ENCODE measurements at places on chromosomes 6 and 20.

GRCh38 chr6:2102316-2102883 is 143.0 kb downstream of the GMDS start:
- no peak for DNase-seq

- DNase-seq: no peak
Measured at GRCh38 chr6:131172222-131172621, 37.0 kb downstream of the AKAP7 start.

DNA sequence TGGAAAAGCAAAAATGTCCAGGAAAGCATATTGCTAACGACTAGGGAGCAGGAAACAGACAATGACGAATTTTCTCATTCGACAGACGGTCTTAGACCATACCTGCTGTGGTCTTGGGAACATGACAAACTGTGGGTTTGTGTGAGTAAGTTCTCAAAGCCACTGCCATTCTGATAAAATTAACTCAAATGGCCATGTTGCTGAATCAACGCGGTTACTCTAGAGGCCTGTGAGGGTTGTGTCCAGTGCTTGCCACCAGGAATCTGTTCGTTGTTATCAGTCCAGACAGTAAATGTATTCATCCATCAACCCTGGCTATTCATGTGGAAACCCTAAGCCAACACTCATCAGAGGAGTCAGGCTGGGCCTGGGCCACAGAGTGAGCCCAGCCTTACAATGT is 124.3 kb downstream of the MYLK4 start:
- DNase-seq: no peak

DNA sequence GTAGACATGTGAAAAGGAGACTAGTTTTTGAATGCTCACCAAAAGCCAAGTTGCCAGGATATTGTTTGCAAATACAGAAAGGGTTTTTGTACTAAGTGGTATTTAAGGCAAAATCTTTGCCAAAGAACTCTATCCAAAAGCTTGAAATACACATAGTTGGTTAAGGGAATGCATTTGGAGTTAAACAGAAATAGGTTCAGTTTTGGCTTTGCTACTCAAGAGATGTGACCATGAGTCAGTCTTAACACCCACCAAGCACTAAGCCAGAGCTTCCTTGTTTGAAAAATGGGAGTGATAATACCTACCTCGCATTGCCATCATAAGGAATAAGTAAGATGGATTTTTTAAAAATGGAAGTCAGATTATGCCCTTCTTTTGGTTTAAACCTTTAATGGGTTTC is 191.7 kb upstream of the LAMP5 start:
- DNase-seq: no peak

- no peak for DNase-seq
Measured at GRCh38 chr20:48595495-48596333, 232.1 kb downstream of the PREX1 start.

GRCh38 chr6:119241111-119241465 is 108.5 kb downstream of the MAN1A1 start:
- no peak for DNase-seq

DNA sequence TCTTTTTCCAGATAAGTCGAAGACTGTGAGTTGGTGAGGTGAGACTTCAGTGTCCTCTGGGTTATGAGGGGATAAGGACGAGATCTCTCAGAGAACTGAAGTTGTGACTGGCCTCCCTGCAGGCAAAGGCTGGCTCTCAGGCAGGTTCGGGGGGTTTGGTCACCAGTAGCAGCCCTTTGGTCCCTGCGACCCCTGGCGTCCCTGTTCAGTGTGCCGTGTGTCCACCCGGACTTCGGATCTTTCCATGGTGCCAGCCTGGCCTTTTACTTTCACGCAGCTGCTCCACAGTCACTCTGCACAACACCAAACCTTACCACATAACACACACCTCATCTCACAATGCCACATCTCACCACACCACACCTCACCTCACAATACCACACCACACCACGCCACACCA is 131.9 kb downstream of the ERMARD start:
- DNase-seq: no peak

DNA sequence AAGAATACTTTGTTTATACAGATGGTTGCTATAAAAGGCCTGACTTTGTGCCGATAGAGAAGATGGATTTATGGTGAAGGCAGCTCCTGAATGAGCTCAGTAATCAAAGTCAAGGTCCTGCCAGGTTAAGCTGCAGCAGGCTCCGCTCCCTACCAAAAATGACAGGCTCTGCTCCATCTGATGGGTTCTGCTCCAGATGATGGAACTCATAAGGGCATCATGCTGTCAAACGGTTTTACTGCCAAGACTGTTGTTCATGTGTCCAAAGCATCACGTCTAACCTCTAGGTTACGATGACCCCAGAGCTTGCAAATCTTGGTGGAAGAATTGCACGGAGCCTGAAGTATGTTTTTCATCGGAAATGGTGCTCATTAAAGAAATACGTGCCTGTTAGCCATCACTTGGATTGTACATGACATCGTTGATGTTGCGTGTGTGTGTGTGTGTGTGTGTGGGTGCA is 19.2 kb upstream of the PTGIS start:
- DNase-seq: no peak

DNA sequence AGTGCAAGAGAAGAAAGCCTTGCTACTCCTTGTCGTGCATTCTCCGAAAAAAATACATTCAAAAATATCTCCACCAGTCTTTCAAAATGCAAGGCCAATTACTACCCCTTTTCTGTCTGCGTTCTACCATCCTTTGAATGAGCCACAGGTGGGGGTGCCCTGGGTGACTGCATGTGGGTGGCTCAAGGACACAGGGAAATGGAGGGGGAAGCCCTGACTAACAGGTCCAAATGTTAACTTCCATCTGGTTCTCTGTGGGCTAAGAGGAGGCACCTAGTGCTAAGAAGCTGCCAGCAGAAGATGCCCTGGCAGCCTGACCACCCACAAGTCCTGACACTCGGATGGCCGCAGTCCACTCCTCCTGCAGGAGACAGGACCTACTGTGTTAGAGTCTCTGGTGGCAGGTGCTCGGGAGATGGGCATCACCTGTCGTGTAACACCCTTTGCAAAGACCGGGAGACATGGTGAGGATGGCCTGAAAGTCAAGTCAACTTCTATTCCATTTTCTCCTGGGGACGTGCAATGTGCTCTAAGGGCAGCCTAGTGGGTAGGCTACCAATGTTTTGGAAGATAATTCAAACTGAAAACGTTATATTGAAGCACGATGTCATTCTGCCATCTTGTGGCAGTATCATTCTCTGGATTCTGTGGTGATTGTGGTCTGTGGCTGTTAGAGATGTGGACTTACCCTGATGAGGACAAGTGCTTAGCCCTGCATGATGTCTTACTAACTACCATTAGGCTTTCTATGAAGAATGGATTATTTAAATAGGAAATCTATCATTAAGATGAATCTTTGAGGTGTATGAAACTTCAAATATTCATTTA is 27.4 kb upstream of the IGF2R start:
- no peak for DNase-seq

DNA sequence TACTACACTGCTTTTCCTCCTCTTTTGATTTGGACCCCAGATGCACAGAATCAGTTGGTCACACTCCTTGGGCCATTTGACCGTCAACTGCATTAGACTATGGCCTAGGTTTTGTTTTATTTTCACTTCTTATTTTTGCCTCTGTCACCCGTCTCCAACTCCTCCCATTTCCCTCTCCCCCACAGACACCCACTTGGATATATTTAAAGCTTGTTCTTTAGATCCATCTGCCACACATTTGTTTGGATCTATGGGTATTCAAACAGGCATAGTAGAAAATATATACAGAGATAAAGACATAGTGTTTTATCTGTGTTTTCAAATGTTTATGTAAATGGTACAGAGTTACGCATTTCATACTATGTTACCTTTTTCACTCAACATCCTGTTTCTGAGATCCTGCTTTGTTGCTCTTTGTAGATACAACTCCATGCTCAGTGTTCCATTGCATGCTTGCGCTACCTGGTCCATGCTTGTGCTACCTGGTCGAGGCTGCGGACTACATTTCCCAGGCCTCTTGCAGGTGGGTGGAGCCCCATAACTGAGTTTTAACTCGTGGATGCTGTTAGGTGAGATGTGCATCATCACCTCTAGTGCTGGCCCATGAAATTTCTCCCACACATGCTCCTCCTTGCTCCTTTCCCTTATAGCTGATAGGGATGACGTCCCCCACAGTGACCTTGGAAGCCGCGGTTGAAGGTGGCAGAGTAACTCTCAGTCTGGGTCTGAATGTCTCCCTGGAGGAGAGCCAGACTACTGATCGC is 11.5 kb upstream of the PREX1 start:
- DNase-seq: no peak

- no peak for DNase-seq
Measured at GRCh38 chr6:69286331-69286730, 510.5 kb downstream of the LMBRD1 start.

DNA sequence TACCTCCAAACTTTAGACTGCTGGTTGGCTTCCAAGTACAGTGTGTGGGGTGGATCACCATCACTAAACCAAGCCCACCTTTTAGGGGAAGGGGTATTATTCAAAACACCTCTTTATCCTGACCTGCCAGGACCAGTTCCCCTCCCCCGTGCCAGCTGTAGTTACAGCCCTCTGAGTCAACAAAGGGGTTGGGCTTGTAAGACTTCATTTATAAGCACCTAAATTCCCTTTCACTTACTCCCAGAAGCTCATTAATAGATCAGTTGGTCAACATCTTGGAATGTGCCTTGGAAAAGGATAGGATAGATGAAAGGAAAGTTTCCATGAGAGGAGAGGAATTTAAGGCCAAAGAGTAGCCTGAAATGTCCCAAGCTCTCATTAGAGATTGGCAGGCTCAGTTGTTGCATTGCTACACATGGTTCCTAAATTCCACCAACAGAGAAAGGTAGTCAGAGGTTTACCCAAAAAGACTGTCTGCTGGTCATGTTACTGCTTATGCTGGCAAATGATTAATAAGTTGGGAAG is 59.2 kb downstream of the TNFAIP3 start:
- DNase-seq: peak; percentile 10

DNA sequence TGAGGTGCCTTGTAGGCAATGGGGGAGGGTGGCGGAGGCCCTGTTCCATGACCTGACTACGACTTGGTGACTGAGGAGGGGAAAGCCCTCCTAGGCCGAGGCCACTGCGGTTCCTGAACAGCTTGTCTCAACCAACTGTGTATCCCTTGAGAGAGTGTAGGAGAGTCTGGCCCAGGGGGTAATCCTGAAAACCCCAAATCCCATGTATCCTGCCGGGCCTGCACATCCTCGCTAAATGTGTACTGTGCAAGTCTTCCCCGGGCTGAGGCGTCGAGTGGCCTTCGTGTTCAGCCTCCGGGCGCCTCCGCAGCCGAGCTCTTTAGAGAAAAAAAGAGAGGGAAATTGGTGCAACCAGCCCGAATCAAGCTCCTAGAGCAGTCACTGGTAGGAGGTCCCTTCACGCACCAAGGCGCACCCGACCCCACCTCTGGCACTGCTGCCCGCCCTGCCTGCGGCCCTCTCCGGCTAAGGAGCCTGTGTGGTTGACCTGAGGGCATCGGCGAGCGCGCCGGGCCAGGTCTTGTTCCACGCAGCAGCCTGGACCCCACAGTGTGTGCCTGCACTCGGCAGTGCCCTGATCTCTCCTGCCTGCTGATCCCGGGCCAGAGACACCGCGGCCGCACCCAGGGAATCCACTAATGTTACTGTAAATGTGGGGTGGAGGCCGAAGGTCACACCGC is 7.3 kb downstream of the SIM1 start:
- no peak for DNase-seq

- no peak for DNase-seq
Measured at GRCh38 chr20:23410916-23411695, 10.2 kb downstream of the NAPB start.

- DNase-seq: no peak
Measured at GRCh38 chr6:30494291-30494861, 5.1 kb downstream of the HLA-E start.

GRCh38 chr6:30882759-30883684 is 1.3 kb upstream of the DDR1 start:
- DNase-seq: no peak

GRCh38 chr6:137688230-137688971 is 178.7 kb upstream of the TNFAIP3 start:
- DNase-seq: no peak

GRCh38 chr6:133707456-133707855 is 181.5 kb upstream of the TCF21 start:
- no peak for DNase-seq

GRCh38 chr20:19817017-19817416 is 59.0 kb downstream of the RIN2 start:
- DNase-seq: no peak

- no peak for DNase-seq
Measured at GRCh38 chr6:42637681-42638080, 73.9 kb downstream of the UBR2 start.

- no peak for DNase-seq
Measured at GRCh38 chr20:48332555-48332954, 495.2 kb downstream of the PREX1 start.

GRCh38 chr6:138948004-138948403 is 40.0 kb downstream of the REPS1 start:
- no peak for DNase-seq

- DNase-seq: no peak
Measured at GRCh38 chr6:154721460-154721859, 11.8 kb upstream of the SCAF8 start.

- no peak for DNase-seq
Measured at GRCh38 chr6:45676380-45676779, 298.6 kb upstream of the SUPT3H start.

DNA sequence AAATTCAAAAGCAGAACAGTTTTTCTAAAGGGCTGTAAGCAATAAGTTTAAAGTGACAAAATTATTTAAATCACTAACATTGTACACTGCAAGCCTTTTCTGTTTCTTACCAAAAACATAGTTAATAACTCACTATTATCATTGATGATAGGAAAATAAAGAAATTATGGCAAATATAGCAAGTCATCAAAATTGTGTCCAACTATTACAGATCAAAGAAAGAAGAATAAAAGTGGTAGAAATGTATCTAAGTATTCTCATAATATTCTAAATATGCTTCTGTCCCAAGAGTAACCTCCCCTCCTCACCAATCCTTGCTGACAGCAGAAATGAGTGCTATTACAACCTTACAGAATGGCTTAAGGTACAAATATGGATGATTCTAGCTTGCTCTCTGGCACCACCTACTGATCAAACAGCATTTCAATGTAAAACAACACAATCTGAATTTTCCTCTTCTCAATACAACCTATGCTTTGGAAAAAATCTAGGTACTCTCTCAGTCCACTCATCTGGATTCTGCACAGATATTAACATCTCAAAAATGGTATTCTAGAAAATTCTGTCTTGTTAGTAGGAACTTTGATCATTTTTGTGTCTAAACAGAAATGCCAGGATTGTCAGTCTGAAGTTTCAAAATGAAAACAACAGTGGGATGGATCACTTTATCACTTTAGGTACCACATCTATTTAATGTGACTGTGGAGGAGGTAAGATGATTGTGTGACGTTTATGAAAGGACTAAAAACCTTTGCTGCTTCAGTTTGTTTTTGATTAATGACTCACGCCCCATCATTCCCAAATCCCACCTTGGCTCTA is 40.9 kb downstream of the ZFP64 start:
- DNase-seq: no peak
